ENCODE measurements at places on chromosomes 2 and 18.

GRCh38 chr2:240916571-240917008 is 10.5 kb downstream of the CROCC2 start:
- DNase-seq, result peak; percentile 40

DNA sequence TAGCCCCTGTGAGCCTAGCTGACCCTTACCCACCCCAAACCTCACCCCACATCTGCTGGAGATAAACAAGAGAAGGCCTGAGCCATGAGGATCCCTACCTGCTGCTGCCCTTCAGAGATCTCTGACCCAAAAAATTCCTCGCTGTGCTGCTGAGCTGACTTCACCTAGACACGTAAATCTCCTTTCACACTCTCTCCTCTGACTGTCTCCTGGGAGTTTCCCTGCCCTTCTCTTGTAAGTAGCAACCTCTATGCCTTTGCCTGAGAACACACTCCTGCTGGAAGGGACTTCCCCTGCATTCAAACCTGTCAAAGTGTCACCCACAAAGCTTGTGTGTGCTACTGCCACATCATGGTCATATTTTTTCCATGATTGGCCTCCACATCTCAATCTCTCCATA is 134.2 kb upstream of the NOL4 start:
- DNase-seq, result no peak

GRCh38 chr2:167544602-167545001 is 656.3 kb downstream of the XIRP2 start:
- no peak for DNase-seq

GRCh38 chr2:122368576-122369243 is 613.3 kb downstream of the TSN start:
- DNase-seq, result peak; percentile 8

- peak; percentile 80 for DNase-seq
Measured at GRCh38 chr18:72762515-72763122, 105.2 kb downstream of the NETO1 start.

GRCh38 chr2:81481994-81482368 is 1177.4 kb upstream of the LRRTM1 start:
- DNase-seq, result no peak

- DNase-seq, result no peak
Measured at GRCh38 chr2:239579081-239579480, 178.3 kb upstream of the HDAC4 start.

GRCh38 chr2:108069515-108070310 is 83.4 kb downstream of the SLC5A7 start:
- no peak for DNase-seq
